ENCODE measurements at places on chromosomes 6 and 20.

DNA sequence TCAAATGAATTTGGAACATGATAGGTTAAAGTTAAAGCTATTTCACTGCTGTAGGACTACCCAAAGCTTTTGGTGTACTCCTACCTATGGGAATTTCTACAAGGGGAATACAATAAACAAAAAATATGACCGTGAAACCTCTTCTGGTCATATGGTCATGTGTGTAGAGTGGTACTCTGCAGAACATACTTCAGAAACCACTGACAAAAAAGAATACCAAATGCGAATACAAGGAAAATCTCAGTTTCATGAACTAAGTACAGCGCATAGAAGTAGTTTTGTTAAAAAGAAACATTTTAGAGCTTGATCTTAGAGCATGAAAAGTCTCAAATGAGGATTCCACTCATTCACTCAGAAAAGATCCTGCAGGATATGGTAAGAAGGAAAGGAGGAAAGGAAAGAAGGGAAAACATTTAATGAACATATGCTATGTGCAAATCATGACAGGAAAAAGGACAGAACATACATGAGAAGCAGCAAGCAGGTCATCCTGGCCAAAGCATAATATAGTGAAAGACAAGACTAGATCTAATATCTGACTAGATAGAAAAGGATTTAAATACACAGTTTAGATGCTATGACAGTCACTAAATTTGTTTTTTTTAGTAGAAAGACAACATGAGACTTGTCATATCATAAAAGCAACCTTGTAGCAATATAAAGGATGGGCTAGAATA lies 36.5 kb downstream of the SNX14 start:
- no peak for DNase-seq

DNA sequence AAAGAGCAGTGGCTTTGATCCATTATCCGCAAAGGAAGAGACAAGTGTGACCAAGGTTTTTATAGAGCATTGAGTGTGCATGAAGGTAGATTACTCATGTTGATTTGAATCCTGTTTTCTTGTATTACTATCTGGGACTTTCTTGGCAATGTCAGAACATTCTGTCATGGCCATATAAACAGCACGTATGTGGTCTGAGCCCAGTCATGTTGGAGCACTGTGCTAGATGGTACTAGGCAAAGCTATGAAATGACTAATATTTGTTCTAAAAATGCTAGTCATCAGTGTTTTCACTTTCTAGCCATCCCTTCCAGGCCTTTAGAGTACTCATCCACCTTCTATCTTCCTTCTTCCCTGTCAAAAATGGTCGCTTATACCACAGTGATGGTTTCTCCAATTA lies 278.6 kb upstream of the FLRT3 start:
- no peak for DNase-seq

GRCh38 chr6:15839969-15840541 lies 177.2 kb upstream of the DTNBP1 start:
- DNase-seq = no peak

DNA sequence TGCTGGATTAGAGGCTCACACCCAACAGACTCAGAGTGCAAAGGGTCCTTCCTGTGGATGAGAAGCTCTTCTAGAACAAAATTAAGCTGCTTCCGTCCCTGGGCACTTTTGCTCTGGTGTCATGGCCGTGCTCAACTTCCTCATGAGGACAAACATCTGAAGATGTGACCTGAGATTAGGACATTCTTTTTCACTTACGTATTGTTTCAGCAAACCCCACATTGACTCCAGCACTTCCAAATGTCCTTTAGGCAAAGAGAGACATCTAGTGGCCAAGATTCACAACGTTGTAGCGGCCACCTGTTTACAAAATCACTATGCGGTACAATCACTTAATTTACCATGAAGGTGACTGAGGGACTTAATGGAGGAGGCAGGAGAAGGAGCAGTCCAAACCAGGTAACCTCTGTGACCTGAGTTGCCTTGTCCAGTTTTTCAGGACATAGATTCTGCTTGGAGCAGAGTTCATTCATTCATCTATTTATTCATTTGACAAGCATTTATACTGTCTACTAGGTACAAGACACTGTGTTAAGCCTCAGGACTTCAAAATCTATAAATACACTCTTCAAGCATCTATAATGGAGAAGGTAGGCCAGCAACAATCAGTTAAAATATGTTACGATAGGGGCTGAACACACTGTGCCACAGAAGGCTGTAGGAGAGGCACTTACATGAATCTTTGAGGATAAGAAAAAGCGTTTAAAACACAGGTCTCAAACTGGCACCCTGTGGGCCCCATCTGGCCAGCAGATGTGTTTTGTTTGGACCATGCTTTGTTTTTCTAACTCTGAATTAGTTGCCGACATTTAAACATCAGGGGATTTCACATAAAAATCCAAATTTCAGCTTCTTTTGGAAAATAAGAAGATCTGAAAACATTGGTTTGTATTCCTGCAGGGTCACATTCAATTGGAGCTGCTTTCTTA lies 5.6 kb upstream of the ADGRF1 start:
- no peak for DNase-seq

- DNase-seq = no peak
These were observed 50.0 kb downstream of the SYNJ2 start for GRCh38 chr6:158031381-158032353.

- DNase-seq = no peak
These were observed 348.0 kb downstream of the CDH4 start for GRCh38 chr20:61600016-61600415.

- no peak for DNase-seq
These were observed 28.9 kb upstream of the SLC35D3 start for GRCh38 chr6:136893187-136893586.

- no peak for DNase-seq
These were observed 112.0 kb upstream of the SIRPA start for GRCh38 chr20:1783245-1783644.

- no peak for DNase-seq
These were observed 28.8 kb upstream of the TULP4 start for GRCh38 chr6:158283304-158283980.

DNA sequence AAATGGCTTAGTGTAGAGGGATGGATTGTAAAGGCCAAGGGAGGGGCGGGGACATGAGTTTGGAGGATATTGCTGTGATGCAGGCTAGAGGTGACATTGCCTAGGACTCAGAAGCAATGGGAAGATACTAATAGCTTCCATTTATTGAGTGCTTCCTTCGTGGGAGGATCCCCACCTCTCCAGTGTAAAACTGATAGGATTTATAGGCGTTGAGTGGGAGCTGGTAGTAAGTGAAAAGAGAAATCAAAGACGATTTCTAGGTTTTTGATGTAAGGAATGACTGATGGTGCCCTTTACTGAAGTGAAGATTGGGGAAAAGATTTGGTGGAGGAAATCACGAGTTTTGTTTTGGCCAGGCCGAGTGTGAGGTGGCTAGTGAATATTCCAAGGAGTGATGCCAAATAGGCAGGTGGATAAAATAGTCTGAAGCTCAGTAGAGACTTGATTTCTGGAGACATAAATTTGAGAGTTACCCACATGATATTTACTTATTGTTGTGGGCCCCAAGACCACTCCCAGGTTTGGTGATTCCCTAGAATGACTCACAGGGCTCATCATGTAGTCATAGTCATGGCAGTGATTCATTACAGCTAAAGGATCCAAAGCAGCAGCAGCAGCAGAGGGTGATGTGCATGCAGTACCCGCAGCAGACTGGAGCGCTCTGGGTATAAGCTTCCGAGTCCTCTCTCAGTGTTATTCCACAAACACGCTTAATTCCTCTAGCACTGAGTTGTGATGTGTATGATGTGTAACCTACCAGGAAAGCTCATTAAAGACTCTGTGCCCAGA lies 10.2 kb downstream of the RPRD1B start:
- DNase-seq = no peak

DNA sequence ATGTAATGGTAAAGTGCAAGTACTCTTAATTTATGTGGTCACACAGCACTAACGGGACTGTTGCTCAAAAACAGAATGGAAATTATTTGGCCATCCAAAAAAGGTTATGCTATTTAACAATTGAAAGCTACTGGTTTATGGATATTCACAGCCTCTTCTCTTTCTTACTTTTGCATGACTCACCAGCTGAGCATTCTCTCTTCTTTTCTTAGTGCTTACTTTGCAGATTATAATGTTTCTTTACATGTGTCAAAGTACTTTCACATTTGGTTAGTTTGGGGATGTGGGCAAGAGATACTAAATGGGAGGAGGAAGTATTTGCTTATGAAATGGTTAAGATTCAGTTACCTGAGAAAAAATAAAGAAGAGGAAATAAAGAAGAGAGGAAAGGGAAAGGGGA lies 610.5 kb downstream of the HTR1B start:
- no peak for DNase-seq

Data from stimulated activated CD8-positive, alpha-beta memory T cell treated with anti-CD3 and anti-CD28 coated beads, Interleukin-4, amount 100 ng/mL, for 4 hours (primary cell).